ENCODE measurements at places on chromosomes 5 and 9.
A peak's percentile ranks its signal among the peaks of the same experiment; 100 is the strongest.

DNA sequence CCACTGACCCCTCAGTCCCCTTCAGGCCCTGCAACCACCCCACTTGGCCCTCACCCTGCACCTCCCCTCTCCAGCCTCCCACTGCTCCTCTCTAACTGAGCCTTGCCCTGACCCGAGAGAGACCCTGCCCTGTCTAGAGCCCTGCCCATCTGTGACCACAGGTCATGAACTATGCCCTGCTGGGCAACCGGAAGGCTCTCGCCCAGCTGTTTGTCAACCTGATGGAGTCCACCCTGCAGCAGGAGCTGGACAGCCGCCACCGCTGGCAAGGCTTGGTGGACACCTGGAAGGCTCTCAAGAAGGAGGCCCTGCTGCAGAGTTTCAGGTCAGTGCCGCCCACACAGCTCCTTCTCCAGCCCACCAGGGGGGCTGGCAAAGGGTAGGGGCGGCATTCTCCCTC is 9.4 kb downstream of the CCDC180 start:
- no peak for DNase-seq

GRCh38 chr5:76402886-76403765 is at the start of gene IQGAP2:
IQGAP2 (plus strand) TSS chr5:76403285; CDS start chr5:76403546, 261 bp downstream.
- DNase-seq, result peak; percentile 66

GRCh38 chr5:5983261-5983980 is 394.9 kb downstream of the MED10 start:
- DNase-seq, result no peak

DNA sequence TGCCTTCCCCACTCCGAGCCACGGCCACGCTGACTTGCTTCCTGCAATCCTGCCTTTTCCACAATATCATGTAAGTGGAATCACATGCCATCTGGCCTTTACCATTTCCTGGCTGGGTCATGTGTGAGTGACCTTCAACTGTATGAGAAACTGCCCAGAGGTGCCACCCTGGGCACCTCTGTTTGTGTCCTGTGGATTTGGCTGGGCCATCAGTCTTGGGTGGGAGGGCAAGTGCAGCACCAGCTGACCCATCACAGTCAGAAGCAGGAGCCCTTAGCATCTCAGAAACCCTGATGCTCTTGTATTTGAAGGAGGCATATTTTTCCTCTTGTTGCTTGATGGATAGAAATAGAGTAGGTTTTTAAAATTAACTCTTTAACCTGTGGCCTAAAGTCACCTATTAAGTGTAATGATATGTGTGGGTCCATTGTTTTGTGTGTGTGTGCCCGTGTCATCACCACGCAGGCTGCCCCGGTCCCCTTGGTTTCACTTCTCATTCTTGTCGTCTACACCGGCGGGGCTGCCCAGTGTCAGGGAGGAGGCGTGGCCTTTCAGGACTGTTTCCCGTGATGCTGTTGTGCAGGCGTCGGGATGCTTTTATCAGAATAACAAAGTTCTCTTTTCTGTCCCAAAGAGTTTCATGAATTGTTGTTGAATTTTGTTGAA is 52.1 kb upstream of the CACNA1B start:
- DNase-seq, result no peak

DNA sequence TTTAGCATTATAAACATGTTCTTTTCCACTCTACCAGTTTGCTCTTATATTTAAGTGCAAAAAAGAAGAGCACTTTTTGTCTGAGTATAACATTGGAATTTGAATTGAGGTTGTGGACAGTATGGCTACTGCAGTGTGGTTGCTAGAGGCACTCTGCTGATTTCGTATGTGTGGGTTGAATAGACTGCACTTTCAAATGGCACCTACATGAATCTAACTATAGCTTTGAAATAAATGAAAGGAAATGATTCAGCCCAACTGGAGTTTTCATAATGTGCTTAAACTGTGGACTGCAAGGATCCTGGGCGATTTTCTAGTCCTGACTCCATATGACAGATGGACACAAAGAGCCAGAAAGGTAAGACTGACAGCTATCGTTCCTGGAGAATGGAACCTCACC is 657.6 kb upstream of the RIOK2 start:
- peak; percentile 40 for DNase-seq

DNA sequence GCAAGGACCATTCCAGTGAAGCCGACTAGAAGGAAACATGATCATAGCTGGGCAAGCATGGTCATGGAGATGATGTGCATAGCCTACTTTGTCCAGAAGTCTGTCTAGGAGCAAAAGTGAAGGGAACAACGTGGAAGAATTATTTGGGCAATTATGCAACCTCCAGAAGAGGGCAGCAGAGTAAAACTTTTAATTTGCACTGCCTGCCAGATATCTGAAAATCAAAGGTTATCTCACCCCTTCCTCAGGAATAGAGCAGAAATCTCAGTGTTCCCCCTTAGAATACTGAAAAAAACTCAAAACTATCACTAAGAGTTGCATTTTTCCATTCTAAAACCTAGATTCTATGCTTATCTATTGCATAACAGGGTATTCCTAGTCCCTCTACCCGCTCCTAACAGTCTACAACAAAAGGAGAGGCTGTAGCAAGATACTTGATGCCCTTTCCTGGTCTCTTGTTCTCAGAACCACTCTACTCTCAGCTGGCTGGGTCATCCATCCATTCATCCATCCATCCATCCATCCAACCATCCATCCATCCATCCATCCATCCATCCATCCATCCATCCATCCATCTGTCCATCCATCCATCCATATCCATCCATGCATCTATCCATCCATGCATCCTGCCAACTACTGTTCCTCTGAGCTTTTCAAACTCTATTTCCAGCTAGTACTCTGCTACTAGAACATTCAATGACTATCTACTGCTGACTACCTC is 8.4 kb upstream of the SETD9 start:
- DNase-seq, result peak; percentile 39

DNA sequence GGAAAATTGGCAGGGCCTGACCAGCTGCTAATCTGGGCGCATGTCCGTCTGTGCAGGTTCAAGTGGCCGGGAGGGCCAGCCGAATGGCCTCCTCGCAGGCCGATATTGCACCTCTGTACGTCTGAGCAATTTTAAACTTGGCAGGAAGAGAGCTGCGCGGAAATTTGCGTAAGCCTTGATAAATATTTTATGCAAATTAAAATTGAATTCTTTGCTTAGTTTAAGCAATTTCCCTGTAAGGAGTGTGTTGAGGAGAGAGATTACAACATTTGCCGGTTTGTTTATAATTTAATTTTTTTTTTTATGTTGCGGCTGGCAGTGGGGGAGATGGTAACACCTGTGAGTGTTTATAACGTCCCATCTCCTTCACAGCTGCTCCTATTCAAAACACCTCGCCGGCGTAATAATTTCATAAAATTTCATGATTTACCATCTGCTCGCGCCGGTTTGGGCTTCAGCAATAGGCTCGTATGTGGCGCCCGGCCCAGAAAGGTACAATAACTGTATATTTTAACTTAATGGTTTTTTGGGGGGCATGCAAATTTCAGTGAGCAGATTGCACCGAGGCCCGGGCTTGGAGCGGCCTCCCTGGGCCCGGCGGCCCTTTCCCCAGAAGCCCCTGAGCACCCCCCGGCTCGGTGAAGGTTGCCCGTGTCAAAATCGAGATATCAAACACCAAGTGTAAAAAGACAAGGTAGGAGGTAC is 269.4 kb upstream of the MVB12B start:
- no peak for DNase-seq

GRCh38 chr5:82624062-82624461 is 345.9 kb upstream of the RPS23 start:
- no peak for DNase-seq

GRCh38 chr5:44334622-44335021 is 54.6 kb downstream of the FGF10 start:
- no peak for DNase-seq

GRCh38 chr9:98688710-98689495 is 19.8 kb downstream of the GABBR2 start:
- no peak for DNase-seq

DNA sequence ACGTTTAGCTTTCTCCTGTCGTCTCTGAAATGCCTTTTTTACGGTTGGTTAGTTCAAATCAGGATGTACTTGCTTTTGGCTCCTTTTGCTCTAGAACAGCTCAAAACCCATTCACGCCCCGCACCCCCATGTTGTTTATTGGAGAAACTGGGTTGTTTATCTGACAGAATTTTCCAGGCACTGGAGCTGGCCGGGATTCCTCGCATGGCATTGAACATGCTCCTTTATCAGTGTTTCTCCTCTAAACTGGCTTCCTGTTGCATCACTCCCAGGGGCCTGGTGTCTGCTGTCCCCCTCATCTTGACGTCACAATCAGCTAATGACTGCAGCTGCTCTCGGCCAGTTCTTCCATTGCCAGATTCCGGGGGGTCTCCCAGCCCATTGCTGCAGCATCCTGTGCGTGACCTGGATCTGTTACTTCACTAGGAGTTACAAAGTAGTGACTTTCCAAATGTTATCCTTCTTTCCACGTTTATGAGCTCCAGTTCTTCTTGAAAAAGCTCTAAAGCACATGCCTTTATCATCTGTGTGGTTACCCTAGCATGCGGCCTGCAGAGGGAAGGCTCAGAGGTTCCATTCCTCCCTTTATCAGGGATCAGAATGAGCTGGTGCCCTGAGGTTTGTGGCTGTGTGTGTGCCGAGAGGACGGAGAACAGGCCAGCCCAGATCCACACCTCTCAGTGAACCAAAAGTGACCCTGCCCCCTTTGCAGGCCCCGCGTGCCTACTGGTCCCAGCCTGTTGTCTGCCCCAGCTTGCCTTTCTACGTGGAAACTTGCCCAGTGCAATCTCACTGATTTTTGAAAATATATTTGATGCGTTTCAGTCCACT is 27.5 kb downstream of the FAM163B start:
- no peak for DNase-seq

GRCh38 chr9:99118782-99119466 is 14.0 kb downstream of the TGFBR1 start:
- DNase-seq, result no peak

GRCh38 chr5:16043349-16043965 is 136.1 kb downstream of the MARCHF11 start:
- DNase-seq, result peak; percentile 12

DNA sequence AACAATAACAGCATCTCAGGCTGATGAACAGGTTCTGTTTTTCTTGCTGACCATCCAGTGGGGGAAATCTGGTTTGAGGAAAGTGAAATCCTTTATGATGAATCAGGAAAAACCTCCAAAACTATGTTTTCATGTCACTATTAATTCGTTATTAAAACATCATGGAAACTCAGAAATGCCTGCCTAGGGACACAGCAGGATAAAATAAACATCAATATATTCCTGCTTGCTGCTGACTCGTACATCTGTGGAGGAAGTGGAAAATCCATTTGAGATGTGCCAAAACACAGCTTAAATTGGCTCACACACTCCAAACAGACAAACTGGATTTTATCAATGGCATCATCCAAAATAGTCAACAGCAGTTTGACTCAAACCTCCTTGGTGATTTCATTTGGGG is 53.0 kb downstream of the TEK start:
- DNase-seq, result peak; percentile 51

DNA sequence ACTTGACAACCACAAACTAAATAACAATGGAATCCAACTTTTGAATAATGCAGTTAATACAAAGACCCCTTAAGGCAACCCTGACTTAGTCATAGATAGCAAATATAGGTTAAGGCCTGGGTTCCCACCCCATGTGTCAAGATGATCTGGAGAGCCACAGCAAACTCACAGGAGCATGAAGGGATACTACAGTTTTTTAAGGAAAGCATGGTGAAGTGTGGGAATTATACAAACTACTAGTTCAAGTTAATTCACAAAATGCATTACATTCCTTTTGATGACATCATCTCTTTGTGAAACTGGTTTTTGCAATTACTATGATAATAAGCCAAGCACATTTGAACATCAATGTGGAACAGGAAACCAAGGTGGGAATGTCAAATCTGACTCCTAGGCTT is 50.6 kb downstream of the LHFPL2 start:
- DNase-seq, result peak; percentile 76

DNA sequence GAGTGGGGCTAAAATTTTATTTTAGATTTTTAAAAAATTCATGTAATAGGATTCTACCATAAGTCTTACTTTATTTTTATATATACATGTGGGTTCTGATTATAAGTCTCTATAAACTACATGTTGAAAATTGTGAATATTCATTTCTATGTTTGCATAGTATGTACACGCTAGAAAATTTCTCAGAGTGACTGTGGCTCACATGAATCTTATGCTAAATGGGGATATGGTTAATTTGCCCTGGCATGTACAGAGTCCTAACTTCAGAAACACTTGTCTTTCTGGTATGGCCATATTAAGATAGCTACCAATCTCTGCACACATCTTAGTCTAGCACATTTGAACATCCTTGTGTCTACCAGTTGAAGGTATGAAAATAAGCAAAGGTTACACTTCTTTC is 154.8 kb downstream of the FBXL7 start:
- DNase-seq, result no peak

DNA sequence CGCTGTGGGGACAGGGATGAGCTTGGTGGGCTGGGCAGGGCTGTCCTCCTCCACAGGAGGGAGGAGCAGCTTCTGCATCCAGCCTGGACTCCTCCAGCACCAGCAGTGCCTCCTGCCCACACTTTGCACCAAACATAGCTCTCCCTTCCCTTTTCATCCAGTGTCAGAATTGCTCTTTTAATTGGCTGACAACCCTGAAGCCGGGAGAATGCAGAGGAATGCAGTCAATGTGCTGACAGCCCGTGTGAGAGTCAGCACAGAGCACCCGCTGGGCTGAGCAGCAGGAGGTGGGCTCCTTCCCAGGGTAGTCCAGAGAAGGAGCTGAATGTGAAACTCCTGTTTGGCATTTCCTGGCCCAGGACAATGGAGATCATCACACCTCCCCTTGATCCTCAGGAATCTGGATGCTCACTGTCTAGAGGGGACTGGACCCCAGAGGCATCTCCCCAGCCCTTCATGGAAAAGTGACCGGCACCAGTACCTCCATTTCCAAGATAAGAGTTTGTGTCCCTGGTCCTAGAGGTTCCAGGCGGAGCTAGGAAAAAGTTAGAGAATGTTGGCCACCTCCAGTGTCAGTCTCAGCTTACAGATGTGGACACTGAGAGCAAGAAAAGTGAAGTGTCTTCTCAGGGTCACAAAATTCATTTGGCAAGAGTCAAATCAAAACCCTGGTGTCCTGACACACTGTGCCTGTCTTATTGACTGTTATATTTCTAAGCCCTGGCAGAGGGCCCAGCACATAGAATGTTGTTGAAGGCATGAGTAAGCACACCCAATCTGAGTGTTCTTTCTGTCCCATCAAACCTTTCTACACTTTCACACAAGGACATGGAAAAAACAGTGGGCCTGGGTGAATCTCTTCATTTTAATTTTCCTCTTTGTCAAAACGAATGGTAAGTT is 202.1 kb downstream of the SNX18 start:
- peak; percentile 95 for DNase-seq

All from fibroblast of skin of right biceps (primary cell).